ENCODE measurements at places on chromosomes 1 and 21.

DNA sequence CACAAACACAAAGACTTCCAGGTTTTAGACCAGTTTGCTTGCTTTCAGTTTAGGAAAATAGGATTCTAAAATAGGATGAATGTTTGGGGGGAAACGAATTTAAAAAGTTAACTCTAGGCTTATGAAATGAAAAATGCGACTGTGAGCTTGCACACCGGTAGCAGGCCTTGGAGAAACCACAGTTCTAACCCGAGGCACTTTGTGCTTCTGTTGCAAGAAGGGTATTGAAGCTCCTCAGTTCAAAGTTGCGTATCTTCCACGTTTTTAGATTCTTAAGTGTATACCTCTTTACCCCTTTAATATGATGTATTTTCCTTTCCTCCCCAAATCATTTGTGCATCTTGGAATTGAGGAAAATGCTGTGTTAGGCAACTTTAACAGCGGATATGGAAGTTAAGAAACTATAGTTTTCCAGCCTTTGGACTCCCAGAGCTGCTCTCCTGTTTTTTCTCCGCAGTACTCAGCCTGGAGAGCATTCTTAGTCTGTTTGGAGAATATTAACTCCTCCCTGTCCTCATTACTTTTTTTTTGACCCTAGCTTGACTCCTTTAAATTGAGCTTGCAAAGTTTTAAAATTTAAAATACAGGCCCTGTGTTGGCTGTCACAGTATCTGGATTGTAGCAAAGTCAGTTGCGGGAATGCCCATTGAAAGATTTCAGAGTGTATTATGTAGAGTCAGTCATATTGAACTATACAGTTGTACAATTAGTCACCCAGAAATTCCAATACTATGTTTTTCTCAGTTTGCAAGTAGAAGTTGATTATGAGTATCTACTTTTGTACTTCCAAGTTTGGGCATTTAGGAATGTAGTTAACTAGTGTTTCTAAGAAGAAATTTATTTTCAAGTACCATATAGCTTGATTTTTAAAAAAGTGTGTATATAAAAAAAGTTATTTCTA lies 2.6 kb downstream of the MRPS6 start:
- DNase-seq, result no peak

DNA sequence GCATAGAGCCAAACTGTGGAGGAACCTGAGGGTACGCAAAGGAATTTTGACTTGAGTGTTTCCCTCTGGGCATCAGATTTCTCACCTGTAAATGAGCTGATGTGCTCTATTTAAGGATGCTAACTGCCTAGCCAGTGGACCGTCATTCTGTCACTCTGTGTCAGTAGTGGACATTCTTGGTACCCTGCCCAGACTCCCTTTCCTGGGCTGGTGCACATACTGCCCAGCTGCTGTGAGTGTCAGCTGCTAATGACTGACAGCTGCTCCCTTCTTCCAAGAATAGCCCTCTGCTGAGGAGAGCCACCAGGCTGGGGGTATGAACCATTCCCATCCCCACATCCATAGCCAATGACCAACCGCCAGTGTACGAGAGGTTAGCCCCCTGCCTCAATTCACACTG lies 193.1 kb upstream of the DAB1 start:
- no peak for DNase-seq

GRCh38 chr1:116150368-116150767 lies 39.2 kb downstream of the MAB21L3 start:
- no peak for DNase-seq

DNA sequence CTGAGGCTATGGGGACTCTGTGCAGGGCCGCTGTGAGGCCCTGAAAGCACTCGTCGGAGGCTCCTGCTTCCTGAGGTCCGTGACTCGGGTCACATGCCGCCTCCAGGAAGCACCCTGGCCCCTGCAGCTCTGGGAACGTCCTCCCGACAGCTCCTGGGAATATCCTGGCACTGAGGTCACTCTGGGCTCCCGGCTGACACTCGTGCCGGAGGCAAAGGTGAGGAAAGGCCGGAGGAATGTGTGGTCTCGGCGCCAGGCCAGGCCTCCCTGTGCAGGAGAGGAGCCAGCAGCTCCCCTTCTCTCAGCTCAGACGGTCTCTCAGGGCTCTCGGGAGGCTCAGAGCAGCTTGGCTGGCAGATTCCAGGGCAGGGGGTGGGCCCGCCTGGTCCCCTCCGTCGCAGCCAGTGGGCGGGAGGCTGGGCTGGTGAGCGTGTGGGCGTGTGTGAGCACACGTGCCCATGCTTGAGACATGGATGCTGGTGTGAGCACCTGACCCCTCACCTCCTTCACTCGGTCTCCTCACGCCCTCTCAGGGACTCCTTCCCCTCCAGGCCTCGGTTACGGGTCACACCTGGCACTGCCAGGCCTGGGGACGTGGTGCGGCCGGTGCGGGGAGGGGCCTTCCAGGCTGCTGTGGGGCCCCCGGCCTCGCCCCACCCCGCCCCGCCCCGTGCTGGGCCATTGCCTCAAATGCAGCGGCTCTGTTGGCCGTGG lies 5.5 kb upstream of the RNF223 start:
- DNase-seq, result no peak

- DNase-seq, result no peak
Observed at GRCh38 chr1:77639056-77639455, 43.4 kb downstream of the ZZZ3 start.

- DNase-seq, result no peak
Observed at GRCh38 chr1:72369069-72369757, 86.9 kb upstream of the NEGR1 start.

GRCh38 chr1:228073857-228074545 lies 8.5 kb upstream of the ARF1 start:
- DNase-seq, result no peak

GRCh38 chr21:23949493-23949892 lies 1657.8 kb downstream of the MRPL39 start:
- DNase-seq, result no peak

GRCh38 chr1:14565090-14565489 lies 33.4 kb upstream of the KAZN start:
- DNase-seq, result no peak

DNA sequence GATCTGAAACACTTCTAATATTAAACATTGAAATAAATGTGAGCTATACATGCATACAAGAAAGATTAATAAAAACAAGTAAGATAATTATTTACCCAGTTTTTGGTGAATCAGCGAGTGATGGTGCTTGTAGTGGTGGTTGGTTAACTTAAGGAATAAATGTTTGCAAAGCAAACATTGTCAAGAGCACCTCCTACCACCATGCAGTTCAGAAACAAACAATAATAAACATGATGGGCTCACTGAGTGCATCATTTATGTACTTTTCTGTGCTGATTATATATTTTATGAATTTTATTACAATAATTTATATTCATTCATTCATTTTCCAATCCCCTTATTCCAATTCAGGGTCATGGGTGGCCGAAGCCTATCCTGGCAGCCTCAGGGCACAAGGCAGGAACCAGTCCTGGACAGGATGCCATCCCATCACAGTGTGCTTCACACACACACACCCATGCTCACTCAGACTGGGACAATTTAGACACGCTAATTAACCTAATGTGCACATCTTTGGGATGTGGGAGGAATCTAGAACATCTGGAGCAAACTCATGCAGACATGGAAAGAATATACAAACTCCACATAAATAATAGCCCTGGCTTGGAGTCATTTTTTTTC lies 57.8 kb downstream of the ZMYM4 start:
- no peak for DNase-seq

DNA sequence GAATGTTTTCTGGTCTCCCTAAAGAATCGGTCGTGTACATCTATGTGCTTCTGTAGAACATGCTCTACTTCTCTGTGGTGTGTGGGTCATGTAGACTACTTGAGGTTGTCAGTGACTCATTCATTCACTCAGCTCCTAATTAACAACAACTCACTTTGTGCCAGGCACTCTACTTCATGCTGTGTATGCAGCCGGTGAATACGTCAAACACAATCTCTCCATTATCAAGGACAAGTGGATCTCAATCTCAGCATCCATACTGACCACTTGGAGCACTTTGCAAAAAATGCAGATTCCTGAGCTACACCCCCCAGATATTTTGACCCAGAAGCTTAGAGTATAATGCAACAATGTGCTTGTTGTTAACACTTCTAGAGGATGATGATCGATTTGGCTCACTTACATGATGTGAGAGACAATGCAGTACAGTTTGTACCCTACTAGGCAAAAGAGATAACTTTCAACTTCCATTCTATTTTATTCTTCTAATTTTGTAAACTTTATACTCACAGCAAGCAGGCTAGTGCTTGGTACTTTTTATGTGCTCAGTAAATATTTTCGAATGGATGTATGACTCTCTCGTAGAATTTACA lies 508.6 kb upstream of the ADAMTS5 start:
- no peak for DNase-seq

DNA sequence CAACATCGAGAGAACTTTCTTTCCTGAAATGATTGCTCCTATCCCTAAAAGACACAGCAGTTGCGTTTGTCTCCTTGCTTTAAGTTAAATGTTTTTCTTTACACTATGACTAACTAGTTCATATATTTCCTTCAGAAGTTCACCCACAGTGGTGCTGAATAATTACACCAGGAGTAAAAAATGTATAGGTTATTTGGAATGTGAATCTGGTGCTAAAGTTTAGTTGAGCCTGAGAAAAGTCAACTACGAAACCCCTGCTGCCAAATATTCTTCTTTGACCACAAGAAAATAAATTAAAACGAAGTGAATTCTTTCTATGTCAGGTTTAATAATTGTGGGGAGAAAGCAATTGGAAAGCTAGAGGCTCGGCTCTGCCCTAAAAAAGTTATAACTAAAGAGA lies 52.8 kb downstream of the C4BPA start:
- no peak for DNase-seq

GRCh38 chr1:55536545-55536865 lies 321.3 kb upstream of the USP24 start:
- DNase-seq, result no peak

GRCh38 chr1:242800521-242800920 lies 276.0 kb upstream of the PLD5 start:
- DNase-seq, result no peak

DNA sequence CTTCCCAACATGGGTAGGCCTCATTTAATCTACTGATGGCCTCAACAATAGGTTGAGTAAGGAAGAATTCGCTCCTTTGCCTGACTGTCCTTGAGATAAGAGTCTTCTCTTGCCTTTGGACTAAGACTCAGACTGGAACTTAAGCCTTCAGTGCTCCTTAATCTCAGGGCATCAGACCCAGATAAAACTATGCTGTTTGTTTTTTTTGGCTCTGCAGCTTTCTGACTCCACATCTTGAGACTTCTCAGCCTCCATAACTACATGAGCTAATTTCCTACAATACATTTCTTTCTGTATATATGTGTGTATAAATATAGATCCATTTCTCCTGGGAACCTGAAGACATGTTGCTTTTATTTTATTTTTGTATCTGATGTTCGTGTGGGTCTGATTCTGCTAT lies 1470.7 kb upstream of the PRMT6 start:
- DNase-seq, result no peak

GRCh38 chr21:38401191-38401926 lies 96.9 kb downstream of the ERG start:
- no peak for DNase-seq

DNA sequence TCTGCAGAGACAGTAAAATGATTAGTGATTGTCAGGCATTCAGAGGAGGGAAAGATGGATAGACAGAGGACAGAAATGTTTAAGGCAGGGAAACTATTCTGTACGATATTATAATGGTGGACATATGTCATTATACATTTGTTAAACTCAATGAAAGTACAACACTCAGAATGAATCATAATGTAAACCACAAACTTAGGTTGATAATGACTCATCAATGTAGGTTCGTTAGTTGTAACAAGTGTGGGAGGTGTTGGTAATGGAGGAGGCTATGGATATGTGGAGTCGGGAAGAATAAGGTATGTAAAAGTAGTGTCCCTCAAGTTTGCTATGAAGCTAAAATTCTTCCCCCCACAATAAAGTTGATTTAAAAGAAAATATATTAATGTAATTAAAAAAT lies 455.0 kb downstream of the BRINP3 start:
- no peak for DNase-seq

Measured in activated CD4-positive, alpha-beta T cell treated with anti-CD3 and anti-CD28 coated beads for 24 hours (primary cell).